CD8-positive, alpha-beta memory T cell (primary cell): ENCODE measurements at places on chromosomes 6 and 20. TPM values are rescaled to one million over a fixed set of nuclear protein-coding genes. Genes with fewer than 3 reads are reported as not detected.
A peak's percentile ranks its signal among the peaks of the same experiment; 100 is the strongest.

FAM83B gene
- not detected for total RNA-seq

DNA sequence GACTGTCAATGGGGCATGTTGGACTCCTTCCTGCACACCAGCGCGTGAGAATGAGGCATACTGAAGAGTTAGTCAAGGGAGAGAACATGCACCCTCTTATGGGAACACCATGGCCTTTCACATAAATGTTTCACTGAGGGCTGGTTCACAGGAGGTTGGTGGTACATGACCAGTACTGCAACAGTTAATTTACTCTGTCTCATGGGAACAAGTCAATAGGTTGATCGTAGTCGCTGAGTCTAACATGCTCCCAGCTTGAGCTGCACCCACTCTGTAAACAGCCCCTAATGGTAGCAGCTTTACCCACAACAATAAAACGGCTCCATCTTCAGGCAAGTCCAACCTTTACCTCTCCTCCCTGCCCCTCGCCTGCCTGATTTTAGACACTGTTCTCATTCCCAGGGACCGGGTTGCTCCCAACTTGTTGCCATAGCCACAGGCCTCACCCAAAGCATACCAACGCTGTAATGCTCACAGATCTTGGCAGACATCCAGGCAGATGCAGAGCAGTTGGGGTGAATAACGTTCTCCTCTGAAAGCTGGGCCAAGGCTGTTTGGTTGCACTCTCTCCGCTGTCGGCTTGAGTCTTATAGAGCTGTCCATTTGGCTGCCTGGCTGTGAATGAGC lies 111.3 kb downstream of the LY86 start:
- DNase-seq = no peak

BLOC1S5 gene
- 22.6 TPM for total RNA-seq

ENPP5 gene
- total RNA-seq = 0.42 TPM

GRCh38 chr6:33104887-33105286 lies 29.1 kb downstream of the HLA-DPB1 start:
- DNase-seq = no peak

- no peak for DNase-seq
Measured at GRCh38 chr6:153489479-153489878, 358.4 kb upstream of the RGS17 start.

DNA sequence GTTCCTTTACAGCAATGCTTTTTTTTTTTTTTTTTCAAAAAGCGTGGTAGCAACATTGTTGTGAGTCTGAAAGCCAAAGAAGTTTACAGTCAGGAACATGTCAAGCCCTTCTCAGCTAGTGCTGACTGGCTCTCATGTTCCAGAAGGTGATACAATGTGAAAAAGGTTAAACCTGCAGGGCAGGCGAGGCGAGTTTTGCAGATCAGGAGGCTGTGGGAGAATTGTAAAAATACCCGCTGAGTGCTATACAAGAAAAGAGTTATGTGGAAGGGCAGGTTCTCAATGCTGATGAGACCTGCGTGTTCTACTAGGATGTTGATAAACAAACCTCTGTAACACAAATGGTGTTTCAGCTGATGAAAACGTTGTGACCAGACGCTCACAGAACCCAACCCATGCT lies 30.9 kb upstream of the RPP40 start:
- DNase-seq = no peak

OPRM1 gene
- total RNA-seq = not detected

DNA sequence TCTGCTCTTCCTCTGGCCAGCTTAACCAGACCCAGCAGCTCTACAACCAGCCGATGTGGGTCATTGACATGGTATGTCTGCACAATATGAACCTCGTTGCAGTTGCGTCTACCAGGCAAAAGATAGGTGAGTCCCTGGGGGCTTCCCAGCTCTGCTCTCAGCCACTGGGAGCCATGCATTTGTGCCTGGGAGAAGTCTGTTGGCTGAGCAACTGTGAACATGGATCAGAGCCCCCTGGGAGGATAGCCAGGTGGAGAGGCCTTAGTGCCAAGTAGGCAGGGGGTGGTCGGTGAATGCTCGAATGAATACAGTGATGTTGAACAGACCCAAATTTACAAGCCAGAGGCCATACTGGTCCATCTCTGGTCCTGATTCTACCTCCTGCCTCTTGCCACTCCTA lies 30.6 kb downstream of the EFCAB8 start:
- DNase-seq = no peak

NOL4L gene
- total RNA-seq = 19.8 TPM

DNA sequence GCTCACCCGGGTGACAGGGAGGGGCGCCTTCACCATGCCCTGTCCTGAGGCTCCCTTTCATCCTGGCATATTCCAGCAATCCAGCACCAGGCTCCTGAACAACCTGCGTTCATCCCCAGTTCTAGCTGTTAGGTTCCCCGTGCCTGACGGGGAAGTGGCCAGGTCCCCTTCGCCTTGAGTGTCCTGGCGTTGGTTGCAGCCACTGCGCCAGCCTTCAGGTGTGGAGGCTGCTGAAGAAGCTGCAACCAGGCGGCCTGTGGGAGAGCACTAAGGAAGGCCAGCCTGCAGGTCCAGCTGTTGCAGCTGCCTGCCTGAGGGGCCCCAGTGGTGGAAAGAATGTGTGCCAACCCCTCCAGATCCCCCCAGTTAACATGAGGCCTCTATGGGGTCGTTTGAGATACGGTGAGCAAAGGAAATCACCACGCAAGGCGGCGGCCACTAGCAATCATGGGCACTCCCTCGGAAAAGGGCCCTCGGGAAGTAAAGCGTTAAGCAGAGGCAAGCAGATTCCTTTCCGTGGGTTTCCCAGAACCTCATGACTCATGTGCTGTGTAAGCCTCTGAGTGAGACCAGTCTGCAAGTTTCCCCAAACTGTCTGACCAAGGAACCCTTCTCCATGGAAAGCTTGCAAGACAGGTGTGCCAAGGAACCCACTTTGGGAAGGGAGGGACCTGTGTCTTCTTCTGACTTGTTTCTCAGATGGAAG lies 320.8 kb downstream of the TAF4 start:
- DNase-seq = no peak

DNA sequence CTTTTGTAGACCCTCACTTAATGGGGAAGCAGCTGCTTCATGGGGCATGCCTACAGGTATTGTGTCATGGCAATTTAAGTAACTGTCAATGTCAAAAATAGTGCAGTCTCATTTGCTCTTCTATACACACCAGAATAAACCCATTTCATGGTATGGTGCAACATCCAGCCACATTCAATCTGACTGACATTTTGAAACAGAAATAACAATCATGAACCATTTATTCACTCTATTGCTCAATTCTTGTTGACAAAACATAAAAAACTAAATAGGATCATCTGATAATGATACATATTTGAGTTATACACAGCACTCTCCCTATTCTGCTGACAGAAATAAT lies 122.9 kb downstream of the MAP7 start:
- no peak for DNase-seq

DNA sequence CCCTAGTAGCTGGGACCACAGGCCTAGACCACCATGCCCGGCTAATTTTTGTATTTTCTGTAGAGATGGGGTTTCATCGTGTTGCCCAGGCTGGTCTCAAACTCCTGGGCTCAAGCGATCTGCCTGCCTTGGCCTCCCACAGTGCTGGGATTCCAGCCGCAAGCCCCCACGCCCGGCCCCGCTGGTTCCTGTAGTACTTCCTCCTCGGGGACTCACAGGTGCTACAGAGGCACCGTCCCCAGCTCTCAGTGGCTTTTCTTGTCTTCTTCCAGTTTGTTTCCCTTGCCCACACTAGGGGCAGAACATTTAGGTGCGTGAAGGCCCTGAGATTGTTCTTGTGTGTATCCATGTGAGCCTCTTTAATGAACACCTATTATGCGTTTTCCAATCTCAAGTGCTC lies 773 bp upstream of the ZBP1 start:
- DNase-seq = no peak

GRCh38 chr6:110528101-110528929 lies 51.9 kb upstream of the SLC22A16 start:
- peak; percentile 12 for DNase-seq

DNA sequence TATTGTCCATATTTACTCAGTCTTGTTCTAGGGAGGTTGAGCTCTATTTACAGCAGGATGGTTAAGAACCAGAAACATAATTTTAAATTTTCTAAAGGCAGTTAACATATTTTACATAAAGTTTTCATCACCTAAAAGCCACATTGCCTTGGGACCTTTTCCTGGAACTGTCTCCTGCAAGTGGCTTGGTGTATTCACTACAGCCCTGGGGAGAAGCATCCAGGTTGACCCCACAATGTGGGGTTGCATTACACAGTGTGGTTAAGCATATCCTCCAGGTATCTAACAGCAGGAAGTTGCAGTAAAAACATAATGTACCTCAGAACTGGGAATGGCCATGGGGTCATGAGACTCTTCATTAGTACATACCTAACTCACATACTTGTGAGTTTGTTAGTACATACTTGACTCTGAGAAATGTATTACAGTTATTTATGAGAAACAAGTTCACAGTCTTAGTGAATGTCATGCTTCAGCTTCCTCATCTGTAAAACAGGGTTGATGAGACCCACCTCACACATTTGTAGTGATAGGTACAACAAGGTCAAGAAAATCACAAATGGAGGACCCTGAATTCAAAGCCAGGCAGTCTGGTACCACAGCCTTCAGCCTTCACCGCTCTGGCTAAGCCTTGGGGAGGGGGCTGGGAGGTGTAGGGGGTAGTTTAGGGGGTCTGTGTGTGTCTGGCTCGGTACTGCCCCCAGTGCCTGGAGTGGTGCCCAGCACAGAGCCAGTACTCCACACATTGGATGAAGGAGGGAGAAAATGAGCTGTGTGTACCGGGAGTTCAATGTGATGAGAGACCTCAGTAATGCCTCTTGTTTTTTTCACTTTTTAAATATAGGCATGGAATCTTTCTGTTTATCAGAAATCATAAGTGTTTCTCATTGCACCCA lies 52.9 kb downstream of the KAT14 start:
- no peak for DNase-seq

GRCh38 chr6:22827760-22828159 lies 258.4 kb downstream of the HDGFL1 start:
- DNase-seq = no peak

ELMO2 gene
- total RNA-seq = 59.5 TPM

DNA sequence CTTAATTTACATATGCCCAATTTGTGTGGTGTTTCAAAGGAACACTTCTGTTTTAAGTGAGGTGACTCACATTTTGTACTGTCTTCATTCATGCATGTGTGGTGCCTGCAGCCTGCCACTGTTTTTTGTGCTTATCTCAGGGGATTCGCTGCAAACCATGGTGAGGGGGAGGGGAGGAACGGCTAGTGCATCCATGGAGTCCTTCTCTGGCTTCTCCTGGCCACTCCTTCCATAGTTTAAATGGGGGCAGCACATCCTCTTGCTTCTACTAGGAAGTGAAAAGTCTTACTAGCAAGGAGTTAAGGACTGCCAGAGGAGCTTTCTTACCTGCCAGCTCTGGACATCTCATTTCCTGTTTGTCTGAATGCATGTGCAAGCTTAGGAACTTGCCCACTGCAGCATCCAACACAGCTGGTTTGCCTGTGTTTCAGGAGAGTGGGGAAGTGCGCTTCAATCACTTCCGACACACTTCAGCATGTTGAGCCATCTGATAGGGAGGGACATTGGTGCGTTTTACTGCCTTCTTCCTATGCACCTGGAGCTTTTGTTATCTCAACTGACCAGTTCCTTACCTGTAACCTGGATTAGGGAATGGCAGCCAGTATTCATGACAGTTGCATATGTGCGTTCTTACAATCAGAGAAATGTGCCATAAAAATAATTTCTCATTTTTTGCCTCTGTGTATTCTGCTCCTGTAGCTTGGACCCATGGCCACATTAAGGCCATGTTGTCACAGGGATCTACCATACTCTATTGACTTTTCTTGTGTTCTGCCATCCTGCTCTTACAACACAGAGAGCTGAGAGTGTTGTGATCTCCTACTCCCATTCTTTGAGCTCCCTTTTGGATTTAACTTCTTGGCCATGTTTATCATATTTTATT lies 211.3 kb downstream of the ARID1B start:
- DNase-seq = no peak

- no peak for DNase-seq
Measured at GRCh38 chr6:24775520-24776058, 852 bp downstream of the GMNN start.

DNA sequence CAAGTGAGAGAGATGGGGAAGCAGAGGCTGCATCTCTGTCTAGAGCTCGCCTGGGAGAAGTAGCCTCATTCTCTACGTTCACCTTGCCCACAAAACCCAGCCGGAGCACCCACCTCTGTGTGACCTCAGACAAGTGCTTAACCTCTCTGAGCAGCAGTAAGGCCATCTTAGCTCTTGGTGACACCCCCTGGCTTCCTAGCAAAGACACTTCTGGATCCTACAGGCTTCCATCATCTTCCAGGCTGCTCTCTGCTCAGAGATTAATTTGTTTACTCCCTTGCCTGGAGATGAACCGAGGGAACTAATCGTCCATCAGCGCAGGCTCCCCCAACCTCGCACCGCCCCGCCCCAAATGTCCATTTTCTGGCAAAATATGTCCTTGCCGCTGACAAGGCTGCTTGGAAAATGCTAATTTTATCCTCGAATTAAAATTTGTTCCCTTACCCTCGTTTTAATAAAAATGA lies 24.0 kb upstream of the CTNNBL1 start:
- DNase-seq = no peak

DNA sequence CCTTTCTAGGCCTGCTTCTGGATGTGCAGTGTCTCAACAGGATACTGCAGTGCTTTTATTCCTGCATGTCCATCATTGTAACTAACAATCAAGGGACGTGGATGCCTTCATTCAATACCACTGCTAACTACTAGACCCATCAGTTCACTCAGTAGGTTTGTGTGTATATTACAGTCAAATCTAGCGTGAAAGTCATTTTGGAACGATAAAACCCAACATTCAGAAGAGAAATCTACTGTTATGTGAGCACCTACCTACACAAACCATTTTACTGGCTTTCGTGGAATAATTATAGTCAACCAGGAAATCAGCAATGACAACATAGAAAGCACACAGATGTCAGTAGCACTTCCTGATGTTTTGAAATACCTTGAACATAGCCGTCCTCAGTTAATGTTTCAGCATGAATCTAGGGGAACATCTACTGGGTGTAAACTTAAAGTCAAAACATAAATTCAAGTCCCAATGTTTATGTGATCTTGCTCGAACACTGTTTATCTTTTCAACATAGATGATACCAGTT lies 270.6 kb downstream of the FARS2 start:
- DNase-seq = no peak

DNA sequence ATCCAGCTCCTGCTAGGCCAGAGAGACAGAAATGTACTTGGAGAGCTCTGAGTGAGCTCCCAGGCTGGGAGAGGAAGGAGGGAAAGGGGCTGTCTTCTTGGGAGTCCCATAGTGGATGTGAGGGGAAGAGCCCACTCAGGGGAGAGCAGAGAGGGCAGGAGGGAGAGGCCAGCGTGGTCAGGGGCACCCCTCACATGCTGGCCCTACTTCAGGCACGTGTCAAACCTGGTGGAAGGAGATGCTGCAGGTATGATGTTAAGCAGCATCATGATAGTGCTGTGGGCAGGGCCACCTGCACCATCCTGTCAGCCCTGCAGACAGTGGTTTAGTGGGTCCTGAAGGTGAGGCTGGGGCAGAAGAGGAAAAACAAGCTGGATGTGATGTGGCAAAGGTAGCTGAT lies 265.4 kb upstream of the RNF24 start:
- DNase-seq = no peak

ADA gene
- total RNA-seq = 21.3 TPM

DNA sequence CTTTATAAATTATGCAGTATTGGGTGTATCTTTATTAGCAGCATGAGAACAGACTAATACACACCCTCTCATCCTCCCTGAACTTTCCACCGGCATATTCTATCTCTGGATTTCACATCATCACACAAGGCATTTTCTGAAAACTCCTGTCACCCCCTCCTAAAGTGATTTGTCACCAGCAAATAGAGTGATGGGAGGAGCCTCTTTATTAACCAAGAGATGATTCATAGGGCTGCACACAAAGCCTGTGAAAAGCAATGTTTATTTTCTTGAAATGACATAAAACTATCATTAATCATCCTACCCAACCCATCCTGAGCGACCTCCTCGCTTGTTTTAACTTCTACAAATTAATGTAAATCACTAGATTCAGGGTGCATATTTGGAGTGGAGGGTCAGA lies 394.7 kb upstream of the SULF2 start:
- DNase-seq = no peak
